ENCODE measurements at places on chromosomes 4 and X. TPM values are rescaled to one million over a fixed set of nuclear protein-coding genes. Genes with fewer than 3 reads are reported as not detected.

SORCS2 gene
- total RNA-seq = 10.8 TPM

CABS1 gene
- total RNA-seq = not detected

TEX28 gene
- total RNA-seq = not detected

CDS1 gene
- 5.3 TPM for total RNA-seq

ASB12 gene
- total RNA-seq = 0.21 TPM

CLGN gene
- total RNA-seq = 4.8 TPM

FABP2 gene
- total RNA-seq = not detected

Measured in urinary bladder (tissue), 4 donors.